ENCODE measurements at places on chromosomes 12 and 14. TPM values are rescaled to one million over a fixed set of nuclear protein-coding genes. Genes with fewer than 3 reads are reported as not detected.

- peak overlapping the region; percentile 81 for H3K4me3 ChIP-seq
- H3K36me3 ChIP-seq = peaks cover 3% of the 10 kb centered on the region
- DNase-seq = peak; percentile 92
- peaks cover 27% of the 10 kb centered on the region for H3K27me3 ChIP-seq
- H3K27ac ChIP-seq = no peak overlapping the region
Observed at GRCh38 chr12:57242691-57243454, 8.1 kb downstream of the STAC3 start.

- DNase-seq = no peak
- H3K36me3 ChIP-seq = no peaks in the 10 kb centered on the region
- H3K27me3 ChIP-seq = peaks cover 4% of the 10 kb centered on the region
Observed at GRCh38 chr12:63965936-63966605, 121.6 kb downstream of the SRGAP1 start.

DEGS2 gene
- total RNA-seq = 0.35 TPM

DNA sequence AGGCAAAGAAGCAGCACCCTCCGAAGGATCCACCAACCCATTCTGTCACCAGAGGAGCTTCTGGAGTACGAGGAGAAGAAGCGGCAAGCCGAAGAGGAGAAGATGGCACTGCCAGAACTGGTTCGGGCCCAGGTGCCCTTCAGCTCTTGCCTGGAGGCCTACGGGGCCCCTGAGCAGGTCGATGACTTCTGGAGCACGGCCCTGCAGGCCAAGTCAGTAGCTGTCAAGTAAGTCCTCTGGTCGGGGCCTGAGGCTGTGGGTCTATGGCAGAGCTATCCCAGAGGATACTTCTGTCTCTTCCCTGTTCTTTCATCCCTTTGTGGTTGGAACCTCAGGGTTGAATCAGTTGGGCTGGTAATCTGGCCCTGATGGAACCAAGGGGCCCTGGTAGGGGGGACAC, 5.9 kb upstream of the TPI1 start:
- H3K4me3 ChIP-seq = no peak overlapping the region
- DNase-seq = no peak

DNA sequence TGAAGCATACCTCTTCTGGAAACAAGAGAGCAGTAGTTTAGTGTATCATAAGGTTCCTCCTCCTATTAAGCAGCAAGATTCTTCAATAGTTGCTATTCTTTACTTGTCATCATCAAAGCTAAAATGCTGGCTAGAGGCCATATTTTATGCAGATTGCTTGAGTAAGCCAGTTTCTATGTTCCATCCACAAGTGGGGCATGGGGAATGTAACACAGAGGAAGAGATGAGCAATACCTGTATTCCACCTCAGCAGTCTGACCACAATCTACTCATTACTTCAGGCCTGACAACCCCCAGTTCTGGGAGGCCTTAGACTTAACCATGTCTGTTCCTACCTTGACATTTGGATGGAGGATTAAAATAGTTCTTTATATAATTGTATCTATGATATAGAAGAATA, 423.6 kb downstream of the BTG1 start:
- H3K4me3 ChIP-seq = no peak overlapping the region
- no peaks in the 10 kb centered on the region for H3K36me3 ChIP-seq
- no peak overlapping the region for H3K27ac ChIP-seq

- no peak overlapping the region for H3K27ac ChIP-seq
- no peaks in the 10 kb centered on the region for H3K27me3 ChIP-seq
- no peaks in the 10 kb centered on the region for H3K36me3 ChIP-seq
Observed at GRCh38 chr14:104364830-104365229, 214.7 kb upstream of the C14orf180 start.

KRT79 gene
- not detected for total RNA-seq

SPATS2 gene
- 14.5 TPM for total RNA-seq

DNA sequence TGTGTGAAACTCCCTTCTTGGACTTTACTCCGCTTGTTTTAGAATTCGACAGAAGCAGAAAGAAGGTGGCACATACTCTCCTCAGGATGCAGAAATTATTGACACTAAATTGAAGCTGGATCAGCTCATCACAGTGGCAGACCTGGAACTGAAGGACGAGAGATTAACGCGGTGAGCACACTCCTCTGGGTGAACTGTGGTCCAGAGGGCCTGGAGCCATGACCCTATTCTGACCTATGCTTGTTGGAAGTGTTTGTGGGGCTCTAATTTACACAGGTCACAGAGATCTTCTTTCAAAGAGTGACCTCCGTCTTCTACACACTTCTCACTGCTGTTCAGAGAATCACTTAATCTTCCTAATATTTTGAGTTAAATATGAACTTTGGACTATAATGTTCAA, 72.5 kb upstream of the MYF6 start:
- no peaks in the 10 kb centered on the region for H3K27me3 ChIP-seq
- no peak for DNase-seq
- no peak overlapping the region for H3K4me3 ChIP-seq
- H3K4me1 ChIP-seq = no peaks in the 10 kb centered on the region
- H3K36me3 ChIP-seq = no peaks in the 10 kb centered on the region

GRCh38 chr12:89140141-89140540, 212.2 kb downstream of the DUSP6 start:
- peaks cover 2% of the 10 kb centered on the region for H3K27me3 ChIP-seq
- peaks cover 22% of the 10 kb centered on the region for H3K4me1 ChIP-seq
- no peak overlapping the region for H3K27ac ChIP-seq
- H3K4me3 ChIP-seq = no peak overlapping the region

DNA sequence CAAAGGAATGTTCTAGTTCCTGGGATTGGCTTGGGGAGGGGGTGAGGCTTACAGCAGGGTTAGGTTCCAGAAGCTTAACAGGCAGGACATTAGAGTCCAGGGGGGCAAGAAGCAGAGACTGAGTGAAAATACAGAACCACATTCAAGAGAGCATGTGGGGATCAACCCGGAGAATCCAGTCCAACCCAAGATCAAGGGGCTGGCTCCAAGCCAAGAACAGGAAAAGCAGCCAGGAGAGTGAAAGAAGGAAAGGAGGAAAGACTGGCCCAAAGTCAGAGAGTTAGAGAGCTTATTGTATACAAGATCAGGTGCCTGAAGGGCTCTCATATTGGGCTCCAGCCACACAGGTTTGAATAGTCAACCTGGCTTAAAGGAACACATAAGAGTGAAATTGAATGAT, 190.3 kb upstream of the CDKN3 start:
- no peaks in the 10 kb centered on the region for H3K36me3 ChIP-seq
- DNase-seq = no peak
- no peak overlapping the region for H3K4me3 ChIP-seq
- no peaks in the 10 kb centered on the region for H3K4me1 ChIP-seq

MYF5 gene
- total RNA-seq = not detected

DNA sequence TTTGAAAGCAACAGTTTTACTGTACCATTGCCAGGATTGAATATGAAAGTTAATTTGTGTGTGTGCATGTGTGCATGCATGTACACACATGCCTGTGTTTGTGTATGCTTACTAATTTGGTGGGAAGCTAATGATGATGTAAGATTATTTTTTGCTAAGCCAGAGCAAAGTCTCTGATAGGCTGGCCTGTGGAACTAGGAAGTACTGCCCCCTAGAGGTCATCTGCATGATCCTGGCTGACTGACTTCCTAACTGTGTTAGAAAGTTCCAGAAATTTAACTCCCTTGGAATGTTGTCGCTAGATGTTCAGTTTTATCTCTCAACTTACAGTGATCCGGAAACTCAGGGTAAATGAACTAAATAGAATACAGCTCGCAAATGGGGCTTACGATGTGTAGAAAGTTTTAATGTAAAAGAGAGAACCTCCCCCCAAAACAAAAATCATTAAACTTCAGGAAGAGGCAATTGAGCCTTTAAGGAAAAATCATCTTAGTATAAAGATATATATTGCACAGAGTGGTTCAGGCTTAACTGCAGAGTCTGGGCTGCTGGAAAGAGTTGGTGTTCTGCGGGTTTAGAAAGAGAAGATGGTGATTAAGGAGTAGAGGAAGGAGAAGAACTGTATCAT, 34.3 kb upstream of the SLC38A1 start:
- no peak overlapping the region for H3K27ac ChIP-seq
- H3K36me3 ChIP-seq = no peaks in the 10 kb centered on the region
- H3K4me3 ChIP-seq = no peak overlapping the region
- H3K27me3 ChIP-seq = peaks cover 10% of the 10 kb centered on the region
- peaks cover 3% of the 10 kb centered on the region for H3K4me1 ChIP-seq
- DNase-seq = peak; percentile 82

GRCh38 chr14:68557648-68558047, 235.2 kb downstream of the ZFP36L1 start:
- no peak for DNase-seq
- H3K4me3 ChIP-seq = no peak overlapping the region
- no peaks in the 10 kb centered on the region for H3K36me3 ChIP-seq

DNA sequence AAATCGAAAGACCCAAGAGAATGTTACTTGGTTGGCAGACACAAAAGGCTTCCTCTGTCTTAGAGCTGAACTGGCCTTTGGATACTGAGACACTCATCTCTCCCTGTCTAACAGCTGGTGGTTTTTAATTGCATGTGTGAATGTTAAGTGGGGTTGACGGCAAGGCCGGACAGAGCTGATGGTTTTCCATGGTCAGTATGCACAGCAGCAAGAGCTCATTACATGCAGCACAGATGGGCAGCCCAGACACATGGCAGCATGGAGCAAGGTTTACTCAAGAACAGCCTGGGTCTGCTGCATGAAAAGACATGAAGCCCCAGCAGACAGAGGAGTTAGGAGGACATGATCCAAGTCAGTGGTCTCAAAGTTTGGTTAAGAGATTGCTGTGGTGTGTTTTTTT, 27.8 kb upstream of the CACNA2D4 start:
- H3K4me1 ChIP-seq = no peaks in the 10 kb centered on the region
- H3K27ac ChIP-seq = no peak overlapping the region
- no peak overlapping the region for H3K4me3 ChIP-seq
- no peaks in the 10 kb centered on the region for H3K27me3 ChIP-seq

DNA sequence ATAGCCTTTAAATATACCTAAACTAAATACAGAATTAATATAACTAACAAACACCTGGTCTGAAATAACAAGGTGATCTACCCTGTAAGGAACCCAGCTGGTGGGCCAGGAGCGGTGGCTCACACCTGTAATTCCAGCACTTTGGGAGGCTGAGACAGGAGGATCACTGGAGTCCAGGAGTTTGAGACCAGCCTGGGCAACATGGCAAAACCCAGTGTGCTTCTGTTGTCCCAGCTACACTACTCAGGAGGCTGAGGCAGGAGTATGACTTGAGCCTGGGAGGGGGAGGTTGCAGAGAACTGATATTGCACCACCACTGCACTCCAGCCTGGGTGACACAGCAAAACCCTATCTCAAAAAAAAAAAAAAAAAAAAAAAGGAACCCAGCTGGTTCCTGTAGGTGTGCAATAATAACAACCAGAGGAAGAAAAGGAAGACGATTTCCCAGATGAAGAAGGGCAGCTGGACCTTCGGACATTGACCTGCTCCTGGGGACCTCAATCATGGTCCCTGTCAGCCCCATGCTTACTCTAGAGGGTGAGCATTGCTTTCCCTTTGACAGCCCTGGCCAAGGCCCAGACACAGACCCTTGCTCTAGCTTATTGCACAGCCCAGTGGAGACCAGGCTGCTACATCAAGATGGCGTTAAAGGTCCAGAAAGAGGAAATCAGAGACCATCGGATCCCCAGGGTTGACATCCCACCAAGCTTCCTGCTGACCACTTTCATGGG, 5.4 kb downstream of the FOS start:
- H3K27me3 ChIP-seq = peaks cover 39% of the 10 kb centered on the region
- H3K36me3 ChIP-seq = peaks cover 26% of the 10 kb centered on the region
- H3K27ac ChIP-seq = no peak overlapping the region
- no peak overlapping the region for H3K4me3 ChIP-seq

- H3K4me3 ChIP-seq = no peak overlapping the region
- peaks cover 8% of the 10 kb centered on the region for H3K36me3 ChIP-seq
- peaks cover 31% of the 10 kb centered on the region for H3K4me1 ChIP-seq
- H3K27me3 ChIP-seq = no peaks in the 10 kb centered on the region
Observed at GRCh38 chr12:70255311-70255710, 12.1 kb downstream of the CNOT2 start.

INSM2 gene
- not detected for total RNA-seq

DNA sequence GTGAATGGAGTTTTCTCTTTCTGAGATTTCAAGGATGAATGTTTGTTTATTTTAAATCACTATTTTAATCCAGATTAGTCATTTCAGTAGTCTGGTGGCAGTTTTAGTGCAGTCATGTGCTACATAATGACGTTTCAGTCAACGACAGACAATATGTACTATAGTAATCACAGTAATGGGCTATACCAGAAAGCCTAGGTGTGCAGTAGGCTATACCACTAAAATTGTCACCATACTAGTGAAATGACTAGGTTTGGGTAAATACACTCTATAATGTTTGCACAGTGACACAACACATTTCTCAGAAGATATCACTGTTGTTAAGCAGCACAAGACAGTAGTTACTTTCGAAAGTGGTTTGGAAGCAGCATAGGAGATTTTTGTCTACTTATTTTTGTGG, 203.1 kb downstream of the ETNK1 start:
- no peak overlapping the region for H3K4me3 ChIP-seq
- no peaks in the 10 kb centered on the region for H3K27me3 ChIP-seq
- no peaks in the 10 kb centered on the region for H3K36me3 ChIP-seq
- H3K4me1 ChIP-seq = no peaks in the 10 kb centered on the region

RFX4 gene
- not detected for total RNA-seq

PLD4 gene
- total RNA-seq = 0.07 TPM

All from activated CD4-positive, alpha-beta T cell treated with anti-CD3 and anti-CD28 coated beads, Interleukin-2, amount 10 ng/mL, durations not matched to agents 24 days and 14 days (primary cell).